ENCODE measurements at places on chromosomes 16 and 17. TPM values are rescaled to one million over a fixed set of nuclear protein-coding genes. Genes with fewer than 3 reads are reported as not detected.

DNA sequence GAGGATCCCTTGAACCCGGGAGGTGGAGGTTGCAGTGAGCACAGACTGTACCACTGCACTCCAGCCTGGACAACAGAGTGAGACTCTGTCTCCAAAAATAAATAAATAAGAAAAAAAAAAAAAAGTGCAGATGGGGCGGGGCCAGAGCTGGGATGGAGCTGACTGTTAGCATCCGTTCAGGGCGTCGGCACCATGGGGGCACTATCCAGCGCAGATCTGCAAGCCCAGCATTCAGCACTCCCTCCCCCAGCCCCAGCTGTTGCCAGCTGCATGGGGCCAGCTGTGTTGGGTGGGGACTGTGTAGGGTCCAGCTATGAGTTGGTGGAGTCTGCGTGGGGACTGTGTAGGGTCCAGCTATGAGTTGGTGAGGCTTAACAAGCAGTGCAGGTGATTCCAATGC lies 13.3 kb downstream of the GPRC5C start:
- no peak for DNase-seq

GRCh38 chr16:86566601-86566965 lies at the start of gene FOXC2:
Gene FOXC2 (plus strand): TSS chr16:86566829. CDS start chr16:86567336, 507 bp downstream.
- peak; percentile 89 for DNase-seq

- no peak for DNase-seq
These were observed 157.1 kb downstream of the KATNIP start for GRCh38 chr16:27706866-27707685.

DNA sequence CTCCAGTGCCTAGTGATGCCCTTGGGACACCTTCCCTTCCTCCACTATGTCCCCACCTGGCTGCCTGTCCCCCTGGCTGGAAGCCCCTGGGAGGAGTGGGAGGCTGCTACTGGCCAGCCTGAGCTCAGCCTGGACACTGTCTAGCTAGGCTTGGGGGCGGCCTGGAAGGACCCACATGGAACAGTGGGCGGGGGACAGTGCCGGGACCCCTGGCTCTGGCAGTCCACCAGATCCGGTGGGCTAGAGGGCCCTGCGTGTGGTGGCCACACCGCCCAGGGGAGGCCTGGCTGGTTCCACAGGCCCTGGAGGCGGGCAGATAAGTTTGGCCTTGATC lies 388.0 kb upstream of the TNRC6C start:
- no peak for DNase-seq

- DNase-seq, result no peak
These were observed 77.6 kb downstream of the CCDC182 start for GRCh38 chr17:57667461-57667923.

DNA sequence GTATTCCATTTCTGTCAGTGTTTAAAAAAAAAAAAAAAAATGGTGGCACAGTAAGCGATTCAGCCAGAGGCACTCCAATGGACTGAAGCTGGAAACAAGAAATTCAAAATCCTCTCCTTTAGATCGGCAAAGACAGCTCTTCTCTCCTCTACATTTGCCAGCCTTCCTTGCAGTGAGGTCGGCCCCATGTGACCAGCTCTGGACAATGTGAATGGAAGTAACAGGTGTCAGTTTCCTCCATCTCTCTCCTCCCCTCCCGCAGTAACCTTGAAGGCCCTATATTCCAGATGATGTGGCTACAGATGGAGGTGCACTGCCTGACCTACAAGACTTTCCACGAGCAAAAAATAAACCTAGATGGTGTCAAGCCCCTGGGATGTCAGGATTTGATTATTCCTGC lies 15.0 kb downstream of the CUEDC1 start:
- no peak for DNase-seq

- no peak for DNase-seq
These were observed 1726.1 kb downstream of the TP53TG3F start for GRCh38 chr16:35185366-35186044.

GRCh38 chr17:58480090-58480489 lies 8.1 kb downstream of the HSF5 start:
- DNase-seq, result no peak

DNA sequence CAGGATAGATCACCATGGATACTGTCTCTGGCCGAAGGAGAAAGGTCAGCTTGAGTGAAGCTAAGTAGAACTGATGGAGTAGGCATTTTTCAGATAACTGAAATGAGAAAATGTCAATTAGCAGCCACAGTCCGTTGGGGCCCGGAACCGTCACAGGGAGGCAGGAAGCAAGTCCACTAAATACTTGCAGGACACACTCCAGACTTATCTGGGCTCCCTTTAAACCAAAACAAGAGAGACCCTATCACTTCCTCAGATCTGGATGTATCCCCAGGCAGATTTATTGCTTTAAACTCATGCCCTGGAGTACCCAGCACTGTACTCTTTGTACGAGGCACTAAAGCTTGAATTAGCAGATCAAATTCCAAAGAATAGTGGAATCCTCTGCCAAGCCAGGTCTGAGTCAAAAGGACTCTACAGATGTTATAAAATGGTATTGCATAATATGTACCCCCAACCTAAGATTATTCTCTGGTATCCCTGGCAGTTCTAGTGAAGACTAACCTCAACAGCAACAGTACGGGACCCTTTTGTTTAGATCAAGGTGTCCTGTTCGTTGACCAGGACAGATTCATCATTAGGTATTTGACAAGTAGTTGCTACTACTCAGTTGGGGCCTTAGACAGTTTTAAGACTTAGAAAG lies 8.1 kb downstream of the ZP2 start:
- no peak for DNase-seq

DNA sequence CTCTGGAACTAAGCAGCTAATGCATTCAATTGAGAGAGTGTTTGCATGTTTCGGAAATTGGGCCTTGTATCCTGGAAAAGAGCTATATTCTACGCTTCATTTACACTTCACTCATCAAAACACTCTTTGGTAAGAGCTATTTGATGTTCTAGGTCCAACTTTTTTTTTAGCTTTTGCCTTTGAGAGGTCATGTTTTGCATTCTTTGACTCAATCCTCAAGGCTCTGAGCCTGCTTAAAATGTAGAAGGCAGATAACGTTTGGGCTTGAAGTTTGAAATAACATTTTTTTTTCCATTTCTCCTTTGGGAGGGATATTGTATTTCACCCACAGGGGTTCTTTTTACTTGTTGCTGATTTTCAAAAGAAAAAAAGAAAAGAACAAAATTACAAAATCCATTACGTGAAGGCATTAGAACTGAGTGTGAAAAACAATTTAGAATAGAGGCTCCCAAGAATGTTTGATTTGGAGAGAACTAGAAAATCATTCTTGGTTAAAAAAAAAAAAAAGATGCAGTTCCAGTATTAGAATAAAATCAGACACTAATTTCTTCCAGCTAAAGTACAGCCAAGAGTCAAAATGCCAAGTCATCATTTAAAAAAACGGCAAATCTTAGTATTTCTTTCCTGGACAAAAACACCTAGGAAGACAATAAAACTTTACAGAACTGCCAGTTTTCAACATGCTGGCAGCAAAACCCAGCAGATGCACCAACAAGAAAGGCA lies 268.5 kb downstream of the GRIN2A start:
- DNase-seq, result no peak

DNA sequence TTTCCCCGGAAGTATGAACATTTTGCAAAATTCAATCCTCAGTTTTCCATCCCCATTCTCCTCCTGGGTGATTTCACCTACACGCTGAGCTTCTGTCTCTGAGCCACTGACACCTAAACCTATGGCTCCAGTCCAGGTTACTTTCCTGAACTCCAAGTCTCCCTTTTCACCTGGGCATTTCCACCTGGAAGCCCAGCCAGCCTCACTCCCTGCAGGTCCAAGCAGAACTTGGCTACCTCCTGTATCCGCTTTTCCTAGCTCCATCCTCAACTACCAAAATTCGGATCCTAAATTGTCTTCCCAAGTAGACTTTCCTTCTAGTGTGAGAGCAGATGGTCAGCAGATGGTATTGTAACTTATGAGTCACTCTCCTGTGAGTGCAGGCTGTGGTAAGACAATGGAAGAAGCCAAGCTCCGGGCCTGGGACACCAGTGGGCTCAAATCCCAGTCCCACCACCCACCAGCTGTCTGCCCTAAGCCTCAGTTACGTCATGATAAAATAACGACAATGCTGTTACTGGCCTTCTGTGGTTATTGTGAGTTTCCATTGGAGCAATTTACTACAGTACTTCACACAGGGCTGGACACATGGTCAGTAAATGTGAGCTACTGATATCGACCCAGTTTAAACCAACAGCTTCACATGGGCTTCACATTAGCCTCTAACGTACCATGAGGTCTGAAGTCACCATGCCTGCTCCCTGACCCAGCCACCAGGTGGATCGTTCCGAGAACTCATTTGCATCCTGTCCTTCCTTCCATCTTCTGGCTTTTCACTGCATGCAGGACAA lies 33.3 kb downstream of the PECAM1 start:
- peak; percentile 74 for DNase-seq

DNA sequence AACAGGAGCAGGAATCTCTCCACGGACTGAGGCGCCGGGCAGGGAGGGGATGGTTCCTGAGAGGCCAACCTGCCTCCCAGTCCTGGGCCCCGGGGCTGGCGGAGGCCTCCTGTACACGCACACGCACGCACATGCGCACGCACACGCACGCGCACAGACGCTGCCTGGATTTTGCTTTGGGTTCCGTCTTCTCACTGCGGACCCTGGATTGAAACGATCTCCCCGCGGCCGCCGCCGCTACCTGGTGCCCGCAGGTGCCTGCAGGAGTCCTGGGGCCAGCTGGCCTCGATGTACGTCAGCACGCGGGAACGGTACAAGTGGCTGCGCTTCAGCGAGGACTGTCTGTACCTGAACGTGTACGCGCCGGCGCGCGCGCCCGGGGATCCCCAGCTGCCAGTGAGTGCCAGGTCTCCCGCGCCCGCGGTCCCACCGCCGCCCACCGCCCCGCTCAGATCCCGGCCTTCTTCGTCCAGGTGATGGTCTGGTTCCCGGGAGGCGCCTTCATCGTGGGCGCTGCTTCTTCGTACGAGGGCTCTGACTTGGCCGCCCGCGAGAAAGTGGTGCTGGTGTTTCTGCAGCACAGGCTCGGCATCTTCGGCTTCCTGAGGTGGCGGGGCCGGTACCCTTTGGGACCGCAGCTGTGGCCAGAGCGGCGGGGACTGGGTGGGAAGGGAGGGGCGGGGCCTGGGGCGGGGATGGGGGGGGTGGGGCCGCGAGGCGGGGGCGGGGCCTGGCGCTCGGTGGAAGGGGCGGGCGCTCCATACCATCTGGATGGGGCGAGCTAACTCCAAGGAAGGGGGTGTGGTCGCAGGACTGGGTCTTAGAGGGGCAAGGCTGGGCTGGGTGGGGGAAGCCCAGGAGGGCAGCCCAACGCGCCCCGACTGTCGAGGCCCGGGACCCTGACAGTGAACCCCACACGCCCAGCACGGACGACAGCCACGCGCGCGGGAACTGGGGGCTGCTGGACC lies 12.3 kb downstream of the CES4A start:
- DNase-seq, result no peak

GRCh38 chr16:71931599-71931998 lies 36.3 kb downstream of the IST1 start:
- DNase-seq, result no peak

GRCh38 chr17:17638467-17638866 lies 42.8 kb upstream of the RAI1 start:
- no peak for DNase-seq

GRCh38 chr17:6831661-6832263 lies at the start of gene TEKT1:
Gene TEKT1 (minus strand): TSS chr17:6831729. CDS start chr17:6830376, 1,353 bp downstream.
- peak; percentile 76 for DNase-seq

- DNase-seq, result peak; percentile 34
These were observed 4.3 kb upstream of the NAGLU start for GRCh38 chr17:42531455-42532354.

GRCh38 chr16:89422905-89423630 lies 67.3 kb downstream of the ANKRD11 start:
- peak; percentile 63 for DNase-seq

DNA sequence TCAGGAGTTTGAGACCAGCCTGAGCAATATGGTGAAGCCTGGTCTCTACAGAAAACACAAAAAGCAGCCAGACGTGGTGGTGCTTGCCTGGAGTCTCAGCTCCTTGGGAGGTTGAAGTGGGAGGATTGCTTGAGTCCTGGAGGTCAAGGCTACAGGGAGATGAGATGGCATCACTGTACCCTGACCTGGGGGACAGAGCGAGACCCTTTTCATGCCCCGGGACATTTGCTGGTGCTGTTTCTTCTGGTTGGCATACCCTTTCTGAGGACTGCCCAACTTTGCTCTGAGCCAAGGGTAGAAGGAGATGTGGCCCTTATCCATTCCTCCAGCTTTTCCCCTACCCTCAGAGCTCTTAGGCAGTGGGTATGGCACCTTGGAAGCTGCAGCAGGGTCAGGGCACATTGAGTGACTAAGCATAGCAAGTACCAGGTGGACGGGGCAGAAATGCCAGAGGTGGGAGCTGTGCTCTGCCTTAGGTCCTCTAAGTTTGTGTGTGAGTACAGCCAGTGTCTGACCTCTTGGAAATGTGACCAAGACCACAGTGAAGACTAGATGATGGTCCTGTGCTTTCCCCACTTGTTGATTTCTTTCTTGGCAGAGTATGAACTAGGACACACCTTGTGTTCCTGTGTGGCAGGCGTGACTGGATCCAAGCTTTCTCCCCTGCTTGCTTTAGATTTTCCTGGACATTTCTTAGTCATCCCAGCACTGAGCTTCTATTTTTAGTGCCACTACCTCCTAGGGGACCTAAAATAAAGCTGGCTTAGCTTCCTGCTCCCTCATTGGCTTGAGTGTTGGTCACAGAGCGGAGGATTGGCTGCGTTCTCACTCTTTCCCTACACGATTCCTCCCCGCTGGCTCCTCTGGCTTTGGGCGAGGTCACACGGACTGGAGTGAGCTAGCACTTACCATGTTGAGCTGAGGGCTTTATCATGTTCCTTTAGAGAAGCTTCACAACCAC lies 9.9 kb upstream of the EDC4 start:
- DNase-seq, result no peak

Gene DRC3
- polyA plus RNA-seq, result 0.67 TPM

Gene KATNB1
- 25.6 TPM for polyA plus RNA-seq

Gene PRSS21
- 3.6 TPM for polyA plus RNA-seq

Gene TBX21
- polyA plus RNA-seq, result not detected

Gene KREMEN2
- 0.99 TPM for polyA plus RNA-seq

All from mammary epithelial cell (primary cell).